ENCODE measurements at places on chromosomes 11 and 22.

GRCh38 chr11:64251016-64251752 lies at the start of gene PLCB3:
PLCB3 (plus strand) TSS chr11:64251530; CDS start chr11:64251650, 120 bp downstream.
- no peak for DNase-seq

GRCh38 chr11:132251061-132251460 lies 880.6 kb downstream of the NTM start:
- DNase-seq: no peak

DNA sequence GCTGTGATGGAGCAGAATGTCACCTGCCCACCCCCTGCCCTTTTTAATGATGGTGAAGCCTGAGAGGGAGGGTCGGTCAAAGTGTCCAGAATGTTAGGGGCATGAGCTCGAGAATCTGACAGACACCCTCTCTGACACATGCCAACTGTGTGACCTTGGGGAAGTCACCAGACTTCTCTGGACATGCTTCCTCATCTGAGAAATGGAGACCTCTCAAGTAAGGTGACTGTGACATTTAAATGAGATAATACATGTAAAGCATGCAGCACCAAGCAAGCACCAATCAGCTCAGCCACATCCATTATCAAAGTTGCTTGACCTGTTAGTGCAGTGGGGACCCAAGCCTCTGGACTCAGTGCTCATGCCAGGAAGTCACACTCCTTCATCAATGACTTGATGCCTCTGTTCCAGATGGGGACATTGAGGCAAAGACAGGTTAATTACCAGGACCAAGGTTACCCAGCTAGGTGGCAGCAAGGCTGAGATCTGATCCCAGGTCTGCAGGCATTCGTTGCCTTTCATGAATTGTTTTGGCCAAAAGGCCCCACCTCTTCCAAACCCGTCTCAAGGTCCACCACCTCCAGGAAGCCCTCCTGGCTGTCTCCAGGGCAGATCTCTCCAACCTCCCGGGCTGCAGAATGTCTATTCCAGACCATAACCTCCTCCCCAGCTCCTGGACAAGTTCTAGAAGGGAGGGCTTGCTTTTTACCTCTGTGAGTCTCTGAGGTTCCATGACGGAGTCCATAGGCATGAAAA lies 38.8 kb upstream of the SYT7 start:
- DNase-seq: no peak

GRCh38 chr11:42951266-42951665 lies 360.5 kb upstream of the API5 start:
- no peak for DNase-seq

GRCh38 chr11:83088965-83089364 lies 17.3 kb upstream of the RAB30 start:
- no peak for DNase-seq

DNA sequence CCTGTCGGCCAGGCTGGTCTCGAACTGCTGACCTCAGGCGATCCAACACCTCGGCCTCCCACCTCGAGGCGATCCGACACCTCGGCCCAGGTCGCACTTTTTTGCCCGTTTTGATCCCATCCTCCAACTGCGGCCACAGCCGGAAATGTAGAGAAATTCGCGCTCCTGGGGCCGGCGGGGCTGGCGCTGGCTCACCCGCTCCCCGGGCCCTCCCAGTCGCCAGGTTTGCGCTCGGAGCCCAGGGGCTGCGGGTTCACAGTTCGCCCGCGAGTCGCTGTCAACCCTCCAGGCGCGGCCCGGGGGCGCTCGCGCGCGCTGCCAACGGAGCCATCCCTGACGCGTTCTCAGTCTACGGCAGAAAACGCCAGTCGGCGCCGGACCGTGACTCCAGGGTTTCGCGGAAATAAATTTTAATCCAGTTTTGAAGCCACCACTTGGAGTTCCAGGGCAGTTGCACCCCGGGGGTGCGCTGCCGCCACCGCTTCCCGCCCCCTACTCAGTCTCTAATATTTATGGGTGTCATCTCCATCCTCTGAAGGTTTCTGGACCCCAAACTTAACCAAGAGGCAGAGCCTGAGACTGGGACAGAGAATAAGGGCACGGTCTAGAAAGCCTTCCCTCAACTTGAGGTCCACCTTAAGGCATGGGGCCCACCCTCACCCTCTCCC lies 1.5 kb upstream of the KLHDC7B start:
- DNase-seq: no peak

DNA sequence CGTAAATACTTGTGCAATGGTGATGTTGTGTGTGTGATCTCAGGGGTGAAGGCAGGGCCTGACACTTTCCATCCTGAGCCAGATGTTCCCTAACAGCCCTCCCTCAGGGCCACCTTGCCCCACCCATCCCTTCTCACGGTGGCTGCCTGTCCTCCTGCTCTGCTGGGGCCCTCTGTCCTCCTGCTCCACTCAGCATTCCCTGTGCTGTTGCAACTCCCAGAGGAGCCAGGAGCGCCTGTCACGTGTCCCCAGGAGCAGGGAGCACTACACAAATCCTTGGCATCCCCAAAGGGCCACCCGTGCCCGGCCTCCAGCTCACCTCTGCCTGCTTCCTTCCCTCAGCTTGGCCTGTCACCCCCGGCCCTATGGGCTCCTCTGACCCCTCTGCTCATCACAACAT lies 10.2 kb upstream of the CSNK1E start:
- DNase-seq: no peak

- no peak for DNase-seq
These were observed 3.1 kb downstream of the CBX6 start for GRCh38 chr22:38868886-38869381.

- DNase-seq: no peak
These were observed 105.3 kb upstream of the E2F8 start for GRCh38 chr11:19345848-19346681.

DNA sequence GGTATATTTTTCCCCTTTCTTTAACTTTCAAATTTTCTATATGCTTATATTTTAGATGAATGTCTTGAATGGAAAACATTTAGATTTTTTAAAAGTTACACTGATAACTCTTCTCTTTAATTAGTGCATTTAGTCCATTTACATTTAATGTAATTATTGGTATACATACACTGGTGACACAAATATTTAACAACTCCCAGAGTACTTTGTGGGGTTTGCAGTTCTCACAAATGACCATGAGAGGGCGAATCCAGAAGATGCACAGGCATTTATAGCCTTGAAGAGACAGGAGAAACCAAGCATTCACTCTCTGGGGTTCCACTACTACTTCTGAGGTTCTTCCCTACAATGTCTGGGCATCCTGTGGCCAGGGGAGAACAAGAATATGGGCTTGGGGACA lies 125.1 kb downstream of the TIMP3 start:
- DNase-seq: no peak

- DNase-seq: no peak
These were observed 994.0 kb upstream of the FAT3 start for GRCh38 chr11:91230647-91231046.

GRCh38 chr11:12174477-12175143 lies 64.2 kb downstream of the MICAL2 start:
- DNase-seq: no peak

- DNase-seq: no peak
These were observed 3.8 kb upstream of the RNF141 start for GRCh38 chr11:10544491-10545465.

- no peak for DNase-seq
These were observed 35.9 kb downstream of the KCNQ1OT1 start for GRCh38 chr11:2663915-2664314.

DNA sequence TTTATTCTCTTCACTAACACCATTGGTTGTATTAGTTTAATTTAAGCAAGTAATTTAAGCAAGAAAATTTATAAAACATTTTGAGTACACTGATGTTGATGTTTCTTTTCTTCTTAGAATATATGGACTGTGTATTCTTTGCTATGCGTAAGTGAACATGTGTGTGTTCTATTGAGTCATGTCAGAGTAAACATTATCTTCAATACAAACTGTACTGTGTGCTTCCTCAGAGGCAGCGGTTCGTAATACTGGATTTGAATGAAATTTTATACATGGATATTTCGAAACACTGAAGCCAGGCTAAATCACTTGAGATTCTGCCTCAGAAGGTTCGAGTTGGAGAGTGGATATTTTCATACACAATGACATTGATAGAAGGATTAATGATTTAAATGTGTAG lies 452.6 kb downstream of the LUZP2 start:
- no peak for DNase-seq

- no peak for DNase-seq
These were observed 29.2 kb downstream of the INCENP start for GRCh38 chr11:62153087-62153395.

DNA sequence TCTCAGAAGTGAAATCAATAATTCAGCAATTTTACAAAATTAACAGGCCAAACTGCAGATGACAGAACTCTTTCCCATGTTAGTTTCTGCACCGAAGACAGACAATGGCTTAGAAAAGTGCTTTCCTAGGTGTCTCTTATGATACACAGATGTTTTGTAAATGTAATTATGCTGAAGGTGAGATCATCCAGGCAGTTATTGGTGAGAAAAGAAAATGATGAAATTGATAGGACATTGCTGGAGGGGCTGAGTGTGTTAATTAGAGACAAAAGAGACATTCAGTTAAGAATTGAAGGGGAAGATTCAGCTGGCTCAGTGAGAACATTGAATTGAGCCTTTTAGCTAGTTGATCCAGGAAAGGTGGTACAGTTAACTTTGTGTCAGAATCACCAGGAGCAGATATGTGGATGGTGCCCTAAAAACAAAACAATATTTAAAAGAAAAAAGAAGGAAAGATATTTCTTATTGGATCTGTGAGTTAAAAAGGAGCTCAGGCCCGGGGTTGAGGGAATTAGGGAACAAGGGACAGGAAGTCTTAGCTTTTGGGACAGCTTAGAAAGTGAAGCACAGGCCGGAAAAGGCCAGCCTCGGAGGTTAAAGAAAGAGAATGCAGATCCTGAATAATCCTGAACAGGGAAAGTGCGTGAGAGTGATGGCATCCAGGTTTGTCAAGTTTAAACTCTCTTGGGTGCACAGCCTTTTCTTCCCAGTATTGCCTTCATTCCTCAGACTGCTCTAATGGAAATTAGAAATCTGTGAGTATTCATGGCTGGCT lies 16.9 kb downstream of the ARHGAP42 start:
- no peak for DNase-seq

GRCh38 chr22:17074648-17075002 lies 10.2 kb upstream of the IL17RA start:
- no peak for DNase-seq

- DNase-seq: no peak
These were observed 123.6 kb upstream of the TP53AIP1 start for GRCh38 chr11:129066229-129066628.

DNA sequence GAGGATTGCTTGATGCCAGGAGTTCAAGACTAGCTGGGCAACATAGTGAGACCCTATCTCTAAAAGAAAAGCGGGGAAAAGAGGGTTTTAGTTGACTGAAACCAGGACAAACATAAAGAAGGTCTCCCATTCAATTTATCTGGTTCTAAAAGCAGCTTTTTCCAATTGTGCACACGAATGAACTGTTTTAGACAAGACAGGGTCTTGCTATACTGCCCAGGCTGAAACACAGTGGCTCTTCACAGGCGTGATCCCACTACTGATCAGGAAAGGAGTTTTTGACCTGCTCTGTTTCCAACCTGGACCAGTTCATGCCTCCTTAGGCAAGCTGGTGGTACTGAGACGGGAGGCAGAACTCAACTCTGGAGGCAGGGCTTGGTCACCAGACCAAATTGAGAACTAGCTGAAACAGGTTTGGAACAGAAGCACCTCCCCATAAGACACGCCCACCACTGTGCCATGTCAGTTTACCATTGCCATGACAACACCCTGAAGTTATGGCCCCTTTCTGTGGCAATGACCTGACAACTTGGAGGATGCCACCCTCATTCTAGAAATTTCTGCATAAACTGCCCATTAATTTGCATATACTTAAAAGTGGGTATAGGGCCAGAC lies 2.8 kb upstream of the NUCB2 start:
- no peak for DNase-seq

DNA sequence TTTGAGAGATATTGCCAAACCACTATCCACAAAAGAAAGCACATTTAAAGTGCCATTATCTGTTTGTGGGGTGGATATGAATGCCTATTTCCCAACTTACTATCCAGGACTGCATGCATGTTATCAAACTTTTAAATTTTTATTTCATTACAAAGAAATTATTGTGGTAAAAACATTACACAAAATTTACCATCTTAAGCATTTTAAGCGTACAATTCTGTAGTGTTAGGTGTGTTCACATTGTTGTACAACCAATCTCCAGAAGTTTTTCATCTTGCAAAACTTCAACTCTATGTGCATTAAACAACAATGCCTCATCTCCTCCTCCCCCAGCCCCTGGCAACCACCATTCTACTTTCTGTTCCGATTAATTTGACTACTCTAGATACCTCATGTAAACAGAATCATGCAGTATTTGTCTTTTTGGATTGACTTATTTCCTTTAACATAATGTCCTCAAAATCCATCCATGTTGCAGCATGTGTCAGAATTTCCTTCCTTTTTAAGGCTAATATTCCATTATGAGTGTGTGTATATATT lies 17.6 kb upstream of the CD44 start:
- no peak for DNase-seq

DNA sequence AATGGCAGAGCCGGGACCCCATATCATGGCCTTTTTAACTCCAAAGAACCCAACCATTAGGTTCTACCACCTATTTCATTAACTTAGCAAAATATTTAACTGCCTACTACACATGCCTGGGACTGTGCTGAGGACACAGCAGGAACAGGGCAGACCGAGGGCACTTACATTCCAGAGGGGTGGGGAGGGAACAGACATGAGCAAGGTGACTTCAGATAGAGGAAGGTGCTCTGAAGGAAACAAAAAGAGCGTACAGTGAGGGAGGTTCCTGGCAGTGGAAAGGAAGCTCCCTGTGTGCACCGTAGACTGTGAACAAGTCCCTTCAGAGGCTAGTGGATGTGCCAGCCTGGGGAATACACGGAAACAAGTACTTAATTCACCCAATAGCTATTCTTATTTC lies 82.8 kb downstream of the NAT10 start:
- DNase-seq: no peak

- DNase-seq: no peak
These were observed 5.9 kb upstream of the ATF4 start for GRCh38 chr22:39514373-39514973.

DNA sequence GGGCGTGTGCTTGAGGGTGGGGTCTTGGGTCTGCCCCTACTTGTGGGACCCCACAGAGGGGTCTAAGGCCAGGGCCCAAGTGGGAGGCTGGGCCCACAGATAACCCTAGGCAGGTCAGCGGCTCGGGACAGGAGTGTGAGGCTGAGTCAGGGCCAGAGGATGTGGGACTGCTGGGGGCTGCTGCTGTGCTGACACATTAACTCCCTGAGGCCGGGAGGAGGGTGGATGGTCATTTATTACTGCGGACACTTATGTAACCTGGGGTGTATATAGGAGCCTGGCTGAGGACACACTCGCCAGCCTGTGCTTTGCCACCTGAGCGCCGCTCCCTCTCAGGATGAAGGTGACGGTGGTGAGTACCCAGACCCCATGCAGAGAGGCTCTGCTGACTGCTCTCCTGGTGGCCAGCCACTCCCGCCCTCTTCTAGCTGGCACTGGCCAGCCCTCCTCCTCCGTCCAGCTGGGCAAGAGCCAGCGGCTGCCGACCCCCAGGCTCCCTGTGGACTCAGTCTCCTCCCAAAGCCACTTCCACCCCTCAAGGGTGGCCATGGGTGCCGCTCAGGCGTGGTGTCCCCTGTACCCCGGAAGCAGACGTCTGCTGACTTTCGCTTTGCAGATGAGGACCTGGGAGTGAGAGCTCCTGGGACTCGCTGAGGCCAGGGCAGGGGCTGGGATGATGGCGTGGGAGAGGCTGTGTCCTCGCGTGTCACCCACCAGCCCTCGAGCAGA lies at the start of gene MIOX:
Gene MIOX, plus strand, starts transcription at position 299 of the 729 bp plus-strand sequence. Its CDS starts 39 bp downstream, at position 338.
- DNase-seq: no peak

GRCh38 chr11:90453525-90453924 lies 230.7 kb upstream of the CHORDC1 start:
- DNase-seq: no peak
